ENCODE measurements at places on chromosomes 5 and 9. TPM values are rescaled to one million over a fixed set of nuclear protein-coding genes. Genes with fewer than 3 reads are reported as not detected.

The NFIB gene
- 47.3 TPM for total RNA-seq

The SPATA31E1 gene
- not detected for total RNA-seq

The GABRA1 gene
- total RNA-seq, result not detected

The AIF1L gene
- 24.1 TPM for total RNA-seq

The NOTCH1 gene
- 4.4 TPM for total RNA-seq

The FGFR4 gene
- 51.3 TPM for total RNA-seq

The OBP2A gene
- total RNA-seq, result not detected

The LHX6 gene
- not detected for total RNA-seq

The KIF12 gene
- total RNA-seq, result not detected

The UBLCP1 gene
- total RNA-seq, result 43.1 TPM

The CEL gene
- not detected for total RNA-seq

The LYRM7 gene
- total RNA-seq, result 6.2 TPM

The IFNA4 gene
- not detected for total RNA-seq

The GPRIN1 gene
- total RNA-seq, result 32.2 TPM

The CBY3 gene
- not detected for total RNA-seq

The FOXD4L6 gene
- not detected for total RNA-seq

The FKBP15 gene
- 7.9 TPM for total RNA-seq

The PCDHB15 gene
- total RNA-seq, result 2.0 TPM

The SHB gene
- total RNA-seq, result 20.0 TPM

The HSD17B3 gene
- total RNA-seq, result 0.36 TPM

The DOCK8 gene
- total RNA-seq, result 5.9 TPM

The MRPL36 gene
- 188 TPM for total RNA-seq

The NDOR1 gene
- total RNA-seq, result 5.7 TPM

The PROB1 gene
- not detected for total RNA-seq

The IFNA21 gene
- total RNA-seq, result not detected

The NDUFS4 gene
- 216 TPM for total RNA-seq

The PCDHB14 gene
- total RNA-seq, result 3.8 TPM

The JAKMIP2 gene
- not detected for total RNA-seq

The OSMR gene
- 23.4 TPM for total RNA-seq

The LCP2 gene
- total RNA-seq, result not detected

The SCGB3A2 gene
- not detected for total RNA-seq

The PSMD5 gene
- total RNA-seq, result 20.4 TPM

The IRF1 gene
- 14.2 TPM for total RNA-seq

The LECT2 gene
- total RNA-seq, result not detected

The LCN15 gene
- total RNA-seq, result not detected

The GLRA1 gene
- not detected for total RNA-seq

The IFNK gene
- not detected for total RNA-seq

The PTPA gene
- total RNA-seq, result 76.3 TPM

The FRRS1L gene
- not detected for total RNA-seq

The CPLANE1 gene
- 6.5 TPM for total RNA-seq

The EIF4E1B gene
- not detected for total RNA-seq

The EXOSC3 gene
- 32.9 TPM for total RNA-seq

The PDGFRB gene
- total RNA-seq, result 6.1 TPM

The SPINK5 gene
- not detected for total RNA-seq
